ENCODE measurements at places on chromosomes 11 and 22. TPM values are rescaled to one million over a fixed set of nuclear protein-coding genes. Genes with fewer than 3 reads are reported as not detected.

- H3K4me1 ChIP-seq: peaks cover 12% of the 10 kb centered on the region
- no peaks in the 10 kb centered on the region for H3K27me3 ChIP-seq
- DNase-seq: no peak
- H3K27ac ChIP-seq: peak overlapping the region; percentile 98
- H3K4me3 ChIP-seq: peak overlapping the region; percentile 84
- no peaks in the 10 kb centered on the region for H3K36me3 ChIP-seq
Measured at GRCh38 chr22:50581950-50582492, 628 bp downstream of the CHKB start.

DNA sequence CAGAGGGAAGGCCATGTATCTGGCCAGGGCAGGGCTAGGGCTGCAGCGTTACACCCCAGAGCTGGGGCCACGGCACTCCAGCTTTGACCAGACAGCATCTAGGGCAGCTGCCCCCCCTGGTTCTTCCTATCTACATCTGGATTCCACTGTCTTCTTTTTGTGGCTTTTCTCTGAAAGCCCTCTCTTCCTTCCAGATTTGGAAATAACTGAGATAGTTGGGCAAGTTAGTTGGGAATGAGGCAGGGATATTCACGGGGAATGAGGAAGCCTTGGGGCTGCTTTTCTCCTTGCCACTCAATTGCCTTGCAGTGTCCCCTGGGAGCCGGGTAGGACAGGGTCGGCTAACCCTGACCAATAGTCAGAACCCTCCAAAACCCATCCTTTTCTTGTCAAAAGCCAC lies 26.8 kb downstream of the CLMP start:
- no peak overlapping the region for H3K27ac ChIP-seq
- no peaks in the 10 kb centered on the region for H3K36me3 ChIP-seq
- no peaks in the 10 kb centered on the region for H3K4me1 ChIP-seq
- H3K27me3 ChIP-seq: no peaks in the 10 kb centered on the region

GRCh38 chr11:107184986-107185385 lies 166.7 kb upstream of the GUCY1A2 start:
- H3K4me1 ChIP-seq: no peaks in the 10 kb centered on the region
- H3K27me3 ChIP-seq: no peaks in the 10 kb centered on the region
- no peak overlapping the region for H3K4me3 ChIP-seq
- no peaks in the 10 kb centered on the region for H3K36me3 ChIP-seq

DNA sequence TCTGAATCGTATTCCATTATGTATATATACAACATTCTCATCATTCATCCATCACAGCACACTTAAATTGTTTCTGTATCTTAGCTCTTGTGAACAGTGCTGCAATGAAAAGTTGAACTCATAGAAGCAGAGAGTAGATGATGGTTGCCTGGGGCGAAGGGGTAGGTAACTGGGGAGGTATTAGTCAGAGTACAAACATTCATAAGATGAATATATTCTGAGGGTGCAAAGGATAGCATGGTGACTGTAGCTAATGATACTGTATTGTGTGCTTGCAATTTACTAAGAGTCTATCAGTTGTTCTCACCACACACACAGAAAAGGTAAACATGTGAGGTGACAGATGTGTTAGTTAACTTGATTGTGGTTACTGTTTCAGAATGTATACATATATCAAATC lies 12.6 kb upstream of the RFPL2 start:
- H3K4me3 ChIP-seq: no peak overlapping the region
- H3K27ac ChIP-seq: no peak overlapping the region
- no peaks in the 10 kb centered on the region for H3K27me3 ChIP-seq
- DNase-seq: no peak
- no peaks in the 10 kb centered on the region for H3K36me3 ChIP-seq

DNA sequence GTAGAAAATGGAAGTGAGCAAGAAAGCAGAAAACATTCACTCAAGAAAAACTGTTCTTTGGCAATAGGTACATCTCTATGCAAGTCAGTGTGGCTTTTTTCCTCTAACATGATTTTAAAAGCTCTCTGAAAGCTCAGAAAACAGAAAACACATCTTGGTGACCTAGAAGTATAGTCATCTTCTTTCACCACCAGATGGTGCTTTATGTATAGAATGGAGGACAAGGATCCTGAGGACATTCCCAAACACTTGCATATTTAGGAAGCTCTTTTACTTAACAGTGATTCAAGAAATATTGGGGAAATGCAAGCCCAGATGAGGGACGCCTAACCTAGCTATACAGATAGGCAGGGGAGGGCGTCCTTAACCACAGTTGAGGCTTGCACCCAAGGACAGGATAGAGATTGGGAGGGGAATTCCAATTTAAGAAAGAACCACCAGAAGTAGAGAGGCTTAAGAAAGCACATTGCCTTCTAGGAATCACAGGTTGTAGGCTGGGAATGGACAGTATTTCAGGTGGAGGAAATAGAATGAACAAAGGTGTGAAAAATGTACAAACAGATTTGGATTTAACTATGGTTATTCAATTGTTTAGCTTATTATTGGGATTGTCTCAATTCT lies 13.8 kb upstream of the CCDC81 start:
- H3K36me3 ChIP-seq: no peaks in the 10 kb centered on the region
- no peaks in the 10 kb centered on the region for H3K27me3 ChIP-seq
- H3K4me1 ChIP-seq: no peaks in the 10 kb centered on the region
- no peak overlapping the region for H3K27ac ChIP-seq
- no peak for DNase-seq
- no peak overlapping the region for H3K4me3 ChIP-seq

DNA sequence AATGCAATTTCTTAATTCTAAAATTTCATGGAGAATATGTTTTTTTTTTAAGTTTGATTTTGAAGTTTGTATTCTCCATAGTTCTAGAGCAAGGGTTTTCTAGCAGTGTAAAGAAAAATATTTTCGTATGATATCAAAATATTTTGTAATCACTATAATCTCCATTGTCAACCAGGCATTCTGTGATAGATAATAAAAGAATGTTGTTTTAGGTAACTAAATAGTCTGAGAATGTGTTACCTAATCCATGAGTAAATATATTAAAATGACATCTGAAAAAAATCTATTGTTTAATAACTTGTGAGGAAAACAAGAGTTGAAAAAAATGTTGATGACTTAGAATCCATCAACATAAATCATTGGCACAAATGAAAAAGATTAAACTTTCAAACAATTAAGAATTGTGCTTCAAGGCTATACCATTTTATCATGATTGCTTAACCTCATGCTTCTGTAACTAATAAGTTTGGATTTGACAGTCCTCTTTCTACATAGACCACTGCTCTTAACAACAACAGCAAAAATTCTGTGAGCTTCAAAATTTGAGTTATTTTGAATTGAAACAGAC lies 2211.8 kb downstream of the LRRC4C start:
- H3K27me3 ChIP-seq: no peaks in the 10 kb centered on the region
- DNase-seq: no peak
- no peaks in the 10 kb centered on the region for H3K36me3 ChIP-seq
- H3K4me3 ChIP-seq: no peak overlapping the region
- no peak overlapping the region for H3K27ac ChIP-seq

DNA sequence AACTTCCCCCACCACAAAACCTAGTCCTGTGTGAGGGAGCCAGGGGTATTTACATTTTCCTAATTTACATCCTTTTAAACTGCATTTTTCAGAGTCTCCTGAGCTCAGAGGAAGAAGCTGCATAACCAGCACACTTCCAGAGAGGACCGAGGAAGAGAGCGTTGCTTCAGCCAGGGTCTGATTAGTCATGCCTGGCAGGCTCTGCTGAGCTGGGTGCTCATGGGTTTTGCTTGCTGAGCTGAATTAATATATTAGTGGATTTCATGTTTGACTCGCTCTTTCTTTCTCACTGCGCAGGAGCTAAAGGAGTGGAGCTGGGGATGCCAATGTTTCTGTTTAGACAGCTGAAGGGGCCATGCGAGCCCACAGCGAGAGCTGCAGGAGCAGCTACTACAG lies 539.3 kb upstream of the B3GAT1 start:
- H3K27me3 ChIP-seq: peaks cover 3% of the 10 kb centered on the region
- H3K4me1 ChIP-seq: no peaks in the 10 kb centered on the region
- H3K4me3 ChIP-seq: no peak overlapping the region
- H3K36me3 ChIP-seq: no peaks in the 10 kb centered on the region
- no peak for DNase-seq

DNA sequence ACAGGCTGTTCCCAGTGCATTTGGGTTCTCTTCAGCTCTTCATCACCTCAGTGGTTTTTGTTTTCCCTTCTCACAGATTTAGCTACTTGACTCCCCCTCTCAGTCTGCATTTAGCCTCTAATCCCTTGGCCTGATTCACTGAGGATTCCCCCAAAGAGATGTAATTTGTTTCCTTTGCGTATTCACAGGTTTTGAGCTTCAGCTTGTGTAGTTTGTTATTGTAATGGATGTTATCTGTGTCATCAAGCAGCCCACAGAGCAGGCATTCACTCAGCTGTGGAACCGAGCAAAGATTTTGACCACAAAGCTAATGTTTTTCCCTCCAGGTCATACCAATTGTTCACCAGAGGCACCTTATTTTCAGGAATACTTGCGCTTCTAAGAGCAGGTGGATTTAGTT lies 6.4 kb upstream of the ME3 start:
- no peaks in the 10 kb centered on the region for H3K27me3 ChIP-seq
- H3K4me1 ChIP-seq: peaks cover 3% of the 10 kb centered on the region
- no peak for DNase-seq
- no peaks in the 10 kb centered on the region for H3K36me3 ChIP-seq
- no peak overlapping the region for H3K4me3 ChIP-seq
- no peak overlapping the region for H3K27ac ChIP-seq

- no peak for DNase-seq
- no peak overlapping the region for H3K27ac ChIP-seq
- no peaks in the 10 kb centered on the region for H3K4me1 ChIP-seq
- H3K36me3 ChIP-seq: no peaks in the 10 kb centered on the region
Measured at GRCh38 chr11:112421879-112422278, 161.2 kb upstream of the PLET1 start.

- DNase-seq: no peak
- H3K4me1 ChIP-seq: no peaks in the 10 kb centered on the region
- no peaks in the 10 kb centered on the region for H3K36me3 ChIP-seq
- H3K4me3 ChIP-seq: no peak overlapping the region
- H3K27ac ChIP-seq: no peak overlapping the region
- H3K27me3 ChIP-seq: no peaks in the 10 kb centered on the region
Measured at GRCh38 chr11:97615546-97615945, 1225.7 kb downstream of the JRKL start.

- H3K4me1 ChIP-seq: no peaks in the 10 kb centered on the region
- DNase-seq: no peak
- H3K27me3 ChIP-seq: no peaks in the 10 kb centered on the region
- H3K4me3 ChIP-seq: no peak overlapping the region
- no peaks in the 10 kb centered on the region for H3K36me3 ChIP-seq
Measured at GRCh38 chr11:4619514-4619913, 11.5 kb upstream of the TRIM68 start.

GRCh38 chr11:65871811-65872548 lies 620 bp downstream of the EFEMP2 start:
- peak overlapping the region; percentile 87 for H3K27ac ChIP-seq
- H3K4me3 ChIP-seq: peak overlapping the region; percentile 50
- no peaks in the 10 kb centered on the region for H3K36me3 ChIP-seq
- H3K27me3 ChIP-seq: no peaks in the 10 kb centered on the region
- no peak for DNase-seq
- peaks cover 3% of the 10 kb centered on the region for H3K4me1 ChIP-seq

- no peak overlapping the region for H3K27ac ChIP-seq
- no peaks in the 10 kb centered on the region for H3K36me3 ChIP-seq
- no peaks in the 10 kb centered on the region for H3K27me3 ChIP-seq
- H3K4me3 ChIP-seq: no peak overlapping the region
Measured at GRCh38 chr11:128116447-128116846, 470.9 kb downstream of the ETS1 start.

DNA sequence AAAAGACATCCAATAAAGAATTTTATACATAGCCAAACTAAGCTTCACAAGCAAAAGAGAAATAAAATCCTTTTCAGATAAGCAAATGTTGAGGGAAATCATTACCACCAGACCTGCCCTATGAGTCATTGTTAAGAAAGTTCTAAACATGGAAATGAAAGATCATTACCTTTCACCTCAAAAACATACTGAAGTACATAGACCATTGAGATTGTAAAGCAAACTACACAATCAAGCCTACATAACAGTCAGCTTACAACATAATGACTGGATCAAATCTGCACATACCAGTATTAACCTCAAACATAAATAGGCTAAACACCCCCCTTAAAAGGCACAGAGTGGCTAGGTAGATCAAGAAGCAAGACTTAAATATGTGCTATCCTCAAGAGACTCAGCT lies 501.0 kb upstream of the LUZP2 start:
- H3K4me3 ChIP-seq: no peak overlapping the region
- H3K27me3 ChIP-seq: no peaks in the 10 kb centered on the region
- no peak for DNase-seq
- H3K27ac ChIP-seq: no peak overlapping the region
- no peaks in the 10 kb centered on the region for H3K4me1 ChIP-seq
- H3K36me3 ChIP-seq: no peaks in the 10 kb centered on the region

- peaks cover 6% of the 10 kb centered on the region for H3K4me1 ChIP-seq
- no peaks in the 10 kb centered on the region for H3K36me3 ChIP-seq
- H3K27me3 ChIP-seq: no peaks in the 10 kb centered on the region
- no peak overlapping the region for H3K4me3 ChIP-seq
- no peak for DNase-seq
- no peak overlapping the region for H3K27ac ChIP-seq
Measured at GRCh38 chr22:20226077-20226716, 41.9 kb downstream of the RTN4R start.

- no peak overlapping the region for H3K27ac ChIP-seq
- peak overlapping the region; percentile 48 for H3K4me3 ChIP-seq
- H3K4me1 ChIP-seq: no peaks in the 10 kb centered on the region
- H3K27me3 ChIP-seq: no peaks in the 10 kb centered on the region
- H3K36me3 ChIP-seq: no peaks in the 10 kb centered on the region
- DNase-seq: no peak
Measured at GRCh38 chr22:43923191-43923590, 414 bp upstream of the PNPLA3 start.

- no peak overlapping the region for H3K4me3 ChIP-seq
- H3K36me3 ChIP-seq: no peaks in the 10 kb centered on the region
- H3K27ac ChIP-seq: no peak overlapping the region
Measured at GRCh38 chr11:74844865-74845264, 96.2 kb downstream of the RNF169 start.

DNA sequence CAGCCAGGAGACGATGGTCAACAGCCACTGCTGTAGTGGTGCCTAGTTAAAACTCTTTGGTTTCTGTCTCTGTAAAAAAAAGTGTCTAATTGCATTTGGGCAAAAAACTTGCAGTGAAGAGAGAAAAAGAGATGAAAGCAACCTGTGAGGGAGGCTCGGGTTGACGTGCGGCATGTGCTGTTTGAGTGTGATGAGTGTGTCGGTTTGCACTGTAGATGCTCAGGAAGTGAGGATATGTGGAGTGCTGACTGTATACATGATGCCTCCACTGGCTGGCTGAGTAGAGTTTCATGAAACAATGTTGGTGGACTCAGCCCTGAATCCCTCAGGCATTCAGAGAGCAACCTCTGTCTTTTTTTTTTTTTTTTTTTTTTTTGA lies 4.3 kb upstream of the DGCR6L start:
- H3K27ac ChIP-seq: no peak overlapping the region
- H3K4me3 ChIP-seq: no peak overlapping the region
- DNase-seq: no peak
- H3K36me3 ChIP-seq: no peaks in the 10 kb centered on the region

Gene GLB1L3
- total RNA-seq: 7.8 TPM

Gene FGF4
- total RNA-seq: 0.28 TPM

Gene RNF214
- total RNA-seq: 24.8 TPM

Gene KCNA4
- 0.51 TPM for total RNA-seq

Gene GSC2
- total RNA-seq: not detected

Gene OR5P2
- total RNA-seq: 0.91 TPM

Gene OR51D1
- not detected for total RNA-seq

Gene OR2D2
- 1.2 TPM for total RNA-seq

Gene SCGB1D2
- not detected for total RNA-seq

Gene KDM4D
- 9.9 TPM for total RNA-seq
